ENCODE measurements at places on chromosomes 1 and 21. TPM values are rescaled to one million over a fixed set of nuclear protein-coding genes. Genes with fewer than 3 reads are reported as not detected.

Gene PLA2G4A
- total RNA-seq, result 26.2 TPM

Gene DYRK1A
- 43.4 TPM for total RNA-seq

Gene EDN2
- total RNA-seq, result not detected

Gene OR2T33
- not detected for total RNA-seq

Gene KLF18
- total RNA-seq, result not detected

Gene GBP1
- 14.0 TPM for total RNA-seq

Gene PGLYRP4
- not detected for total RNA-seq

Gene LMO4
- total RNA-seq, result 90.9 TPM

Gene KCND3
- total RNA-seq, result under 0.01 TPM

Gene OR14A16
- total RNA-seq, result not detected

Gene COL9A2
- total RNA-seq, result 0.73 TPM

Gene ZCCHC17
- total RNA-seq, result 37.5 TPM

Gene CFAP74
- not detected for total RNA-seq

Gene CD5L
- total RNA-seq, result not detected

Gene HJV
- not detected for total RNA-seq

Gene TMEM183A
- 90.4 TPM for total RNA-seq
